ENCODE measurements at places on chromosomes 7 and 10.

- DNase-seq = no peak
Observed at GRCh38 chr10:4041635-4042034, 256.6 kb upstream of the KLF6 start.

GRCh38 chr7:39948375-39948955 lies 1.6 kb upstream of the CDK13 start:
- no peak for DNase-seq

DNA sequence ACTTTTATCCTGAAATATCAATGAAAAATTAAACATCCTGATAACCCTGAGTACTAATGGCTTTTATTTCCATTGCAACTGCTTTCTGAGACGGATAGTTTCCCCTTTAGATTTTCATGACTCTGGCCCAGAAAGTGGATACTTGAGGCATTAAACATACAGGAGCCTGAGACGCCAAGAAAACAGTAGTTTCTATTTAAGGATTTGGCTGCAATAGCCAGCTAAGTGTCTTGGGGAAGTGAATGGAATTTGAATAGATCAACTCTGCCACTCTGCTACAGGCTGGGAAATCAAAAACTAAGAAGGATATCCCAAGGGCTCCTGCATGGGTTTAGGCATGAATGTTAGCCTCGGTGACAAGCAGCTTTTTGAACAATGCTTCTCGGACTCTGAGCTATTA lies 24.7 kb upstream of the GPAM start:
- DNase-seq = no peak

DNA sequence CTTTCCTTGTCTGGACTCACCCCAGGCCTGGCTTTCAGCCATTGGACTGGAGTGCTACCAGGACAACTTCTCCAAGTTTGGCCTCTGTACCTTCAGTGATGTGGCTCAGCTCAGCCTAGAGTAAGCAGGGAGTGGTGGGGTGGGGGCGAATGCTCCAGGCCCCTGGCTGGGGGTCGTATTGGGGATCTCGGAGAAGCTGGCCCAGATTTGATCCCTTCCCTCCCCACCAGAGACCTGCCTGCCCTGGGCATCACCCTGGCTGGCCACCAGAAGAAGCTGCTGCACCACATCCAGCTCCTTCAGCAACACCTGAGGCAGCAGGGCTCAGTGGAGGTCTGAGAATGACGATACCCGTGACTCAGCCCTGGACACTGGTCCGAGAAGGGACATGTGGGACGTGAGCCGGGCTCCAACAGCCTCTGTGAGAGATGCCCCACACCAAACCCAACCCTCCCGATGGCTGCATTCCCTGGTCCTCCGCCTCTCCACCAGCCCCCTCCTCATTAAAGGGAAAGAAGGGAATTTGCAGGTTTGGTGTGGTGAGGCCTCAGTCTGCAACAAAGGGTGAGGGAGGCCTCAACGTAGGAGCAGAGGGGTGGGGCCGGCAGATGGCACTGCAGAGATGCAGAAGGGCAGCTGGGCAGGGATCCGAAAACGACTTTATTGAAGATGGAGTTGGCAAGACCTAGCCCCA lies 14.8 kb downstream of the TRPV6 start:
- no peak for DNase-seq

DNA sequence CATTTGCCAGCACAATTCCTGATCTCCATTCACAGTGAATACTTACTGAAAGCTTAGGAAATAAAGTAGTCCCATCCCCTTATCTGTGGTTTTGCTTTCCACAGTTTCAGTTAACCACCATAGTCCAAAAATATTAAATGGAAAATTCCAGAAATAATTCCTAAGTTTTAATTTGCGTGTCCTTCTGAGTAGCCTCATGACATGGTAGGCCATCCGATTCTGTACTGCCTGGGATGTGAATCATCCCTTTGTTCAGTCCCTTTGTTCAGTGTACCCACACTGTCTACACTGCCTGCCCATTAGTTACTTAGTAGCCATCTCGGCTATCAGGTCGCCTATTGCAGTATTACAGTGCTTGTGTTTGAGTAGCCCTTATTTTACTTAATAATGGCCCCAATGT lies 14.2 kb downstream of the RAB11FIP2 start:
- DNase-seq = no peak

All from stimulated activated CD4-positive, alpha-beta T cell treated with anti-CD3 and anti-CD28 coated beads, Interleukin-12 subunit alpha, Interleukin-12 subunit beta, amount 100 ng/mL, for 48 hours (primary cell).